Ammon's horn (tissue), 1 donor: ENCODE measurements at places on chromosomes 12 and 14.
A peak's percentile ranks its signal among the peaks of the same experiment; 100 is the strongest.

DNA sequence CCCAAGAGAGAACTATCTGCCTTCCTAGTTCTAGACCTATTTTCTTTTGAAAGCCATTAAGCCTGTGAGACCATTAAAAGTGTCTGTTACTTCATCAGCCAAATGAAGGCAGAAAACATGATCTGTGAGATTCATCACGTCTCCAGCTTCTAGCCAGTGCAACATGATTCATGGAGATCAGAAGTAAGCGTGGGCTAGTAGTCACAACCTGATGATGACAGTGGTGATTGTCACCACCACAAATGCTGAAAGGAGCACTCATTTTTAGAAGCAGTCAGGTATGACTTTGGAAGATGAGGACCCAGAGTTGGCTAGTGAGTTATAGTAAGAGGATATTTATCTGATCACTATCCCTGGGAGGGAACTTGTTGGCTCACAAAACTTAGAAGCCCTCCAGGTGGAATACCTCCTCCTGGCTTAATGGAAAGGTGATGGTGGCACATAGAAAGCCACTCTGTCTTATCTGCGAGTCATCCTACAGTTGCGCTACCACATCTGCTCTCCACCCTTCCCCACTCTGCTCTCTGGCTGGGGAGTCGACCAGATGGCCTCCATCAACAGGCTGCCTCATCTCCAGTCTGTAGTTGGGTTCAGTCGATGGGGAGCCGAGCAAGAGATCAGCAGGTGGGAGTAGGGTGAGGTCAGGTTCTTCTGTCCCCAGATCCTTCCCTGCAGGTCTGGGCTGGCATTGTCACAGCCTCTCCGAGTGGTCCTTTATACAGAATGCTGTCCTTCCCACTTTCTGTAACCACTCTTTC is 317.6 kb upstream of the FKBP4 start:
- no peak for DNase-seq

DNA sequence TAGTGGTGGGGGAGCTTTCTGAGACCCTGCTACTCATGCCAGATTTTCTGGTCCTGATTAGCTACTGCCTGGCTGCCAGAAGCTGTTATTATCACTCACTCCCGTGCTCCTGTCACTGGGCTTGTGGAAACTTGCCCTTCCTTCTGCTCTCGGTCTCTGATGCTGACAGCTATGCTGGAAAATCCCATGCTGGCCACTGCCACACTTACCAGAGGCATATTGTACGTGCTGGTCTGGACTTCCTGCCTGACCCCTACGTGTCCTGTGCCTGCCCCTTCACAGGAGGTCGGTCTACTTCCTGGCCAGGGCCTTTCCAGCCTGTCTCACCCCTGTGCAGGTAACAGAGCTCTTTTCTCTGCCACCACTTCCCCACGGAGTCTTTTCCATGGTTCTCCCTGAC is 149.4 kb upstream of the PLEKHG7 start:
- DNase-seq = no peak

DNA sequence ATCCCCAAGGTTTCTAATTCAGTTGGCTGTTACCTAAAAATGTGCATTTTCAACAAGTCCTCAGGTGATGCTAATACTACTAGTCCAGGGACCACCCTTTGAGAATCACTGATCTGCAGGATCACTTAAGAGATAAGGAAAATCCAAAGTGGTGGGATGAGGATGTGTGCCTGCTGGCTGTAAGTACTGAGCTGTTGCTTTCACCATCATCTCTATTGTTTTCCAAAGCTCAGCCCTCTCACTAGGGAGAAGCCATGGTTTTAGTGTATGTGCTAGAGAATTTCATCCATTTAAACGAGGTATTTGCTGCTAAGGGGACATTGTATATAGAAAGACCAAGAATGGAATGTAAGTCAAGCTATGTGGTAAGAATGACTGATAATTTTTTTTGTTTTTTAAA is 202.3 kb downstream of the KIF21A start:
- DNase-seq = no peak

GRCh38 chr14:105163040-105163742 is 5.4 kb downstream of the JAG2 start:
- DNase-seq = no peak

GRCh38 chr14:70887207-70887681 is 20.0 kb upstream of the PCNX1 start:
- DNase-seq = no peak

- no peak for DNase-seq
Observed at GRCh38 chr12:25056011-25056410, 107.1 kb upstream of the BCAT1 start.

DNA sequence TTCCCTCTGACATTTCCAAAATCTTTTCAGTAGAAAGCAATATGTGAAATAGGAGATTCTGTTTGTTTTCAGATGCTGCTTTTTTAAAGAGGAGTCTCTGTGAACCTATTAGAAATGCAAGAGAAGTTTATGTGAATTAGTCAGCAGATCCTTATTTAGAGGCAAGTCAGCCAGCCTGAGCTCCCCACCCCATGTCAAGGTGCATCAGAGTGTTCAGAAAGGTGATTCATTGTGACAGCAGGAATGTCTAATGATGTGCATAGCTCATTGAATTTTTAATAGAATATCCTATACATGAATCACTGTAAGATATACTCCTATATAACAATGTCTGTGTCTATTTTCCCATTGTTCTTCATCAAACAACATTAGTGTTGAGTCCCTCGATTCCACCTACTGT is 1222.4 kb upstream of the USP15 start:
- no peak for DNase-seq

- peak; percentile 8 for DNase-seq
Observed at GRCh38 chr12:953776-954175, 4.3 kb upstream of the RAD52 start.

GRCh38 chr14:71466946-71467345 is 465.3 kb upstream of the RGS6 start:
- DNase-seq = peak; percentile 53

DNA sequence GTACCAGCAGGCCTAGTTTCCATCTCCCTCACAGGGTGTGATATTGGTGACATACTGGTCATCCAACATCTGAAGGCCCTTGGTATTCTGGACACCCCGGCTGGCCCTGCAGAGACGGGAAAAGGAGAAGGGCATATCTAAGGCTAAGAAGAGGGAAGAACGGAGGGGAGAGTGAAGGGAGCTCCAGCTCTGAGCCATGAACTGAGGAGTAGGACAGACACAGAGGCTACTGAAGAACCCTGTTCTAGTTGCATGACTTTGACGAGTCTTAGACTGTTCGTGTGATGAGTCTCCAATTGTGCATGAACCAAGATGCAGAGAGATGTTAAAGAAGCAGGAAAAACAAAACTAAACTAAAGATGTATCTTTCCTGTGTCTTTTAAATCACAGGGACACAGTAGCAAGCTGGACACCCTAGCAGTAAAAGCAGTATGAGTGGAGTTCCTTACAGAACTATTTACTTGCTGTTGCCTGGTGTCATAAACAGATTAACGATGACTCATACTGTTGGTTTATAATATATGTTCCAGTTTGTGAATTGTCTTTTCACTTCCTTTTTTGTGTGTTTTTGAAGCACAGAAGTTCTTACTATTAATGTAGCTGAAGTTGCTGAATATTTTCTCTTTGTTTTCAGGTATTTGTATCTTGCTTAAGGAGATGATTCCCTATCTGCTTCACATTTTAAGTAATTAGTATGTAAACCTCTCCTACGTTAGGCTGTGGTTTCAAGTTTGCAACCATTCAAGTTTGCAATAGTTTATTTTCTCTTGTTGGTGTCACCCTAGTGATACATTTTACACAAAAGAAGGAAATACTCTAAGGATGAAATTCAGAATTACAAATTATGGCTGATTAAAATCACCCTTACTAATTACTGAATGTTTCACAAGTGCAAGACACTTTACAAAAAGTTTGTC is 15.7 kb downstream of the FAR2 start:
- DNase-seq = no peak

DNA sequence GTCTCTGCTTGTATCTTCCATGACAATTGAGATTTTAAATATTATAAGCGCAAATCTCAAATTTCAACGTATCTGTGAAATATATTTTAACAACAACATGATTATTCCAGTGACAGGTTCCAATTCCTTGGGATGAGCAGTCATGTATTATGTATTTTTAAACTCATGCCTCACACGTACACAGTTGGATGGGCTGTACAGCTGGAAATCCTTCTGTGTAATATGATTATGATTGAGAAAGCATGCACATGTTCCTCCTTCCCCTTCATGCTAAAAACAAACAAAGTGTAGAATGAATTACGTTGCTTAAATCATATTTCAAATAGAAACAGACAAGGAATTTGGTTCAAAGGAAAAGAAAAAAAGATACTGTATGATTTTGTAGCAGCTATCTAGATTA is 428.3 kb downstream of the TMTC2 start:
- DNase-seq = no peak

- DNase-seq = no peak
Observed at GRCh38 chr12:95481072-95481471, 7.1 kb downstream of the METAP2 start.

- no peak for DNase-seq
Observed at GRCh38 chr12:5262450-5262849, 169.5 kb upstream of the NTF3 start.

GRCh38 chr14:92425101-92425500 is 88.5 kb upstream of the RIN3 start:
- DNase-seq = no peak

DNA sequence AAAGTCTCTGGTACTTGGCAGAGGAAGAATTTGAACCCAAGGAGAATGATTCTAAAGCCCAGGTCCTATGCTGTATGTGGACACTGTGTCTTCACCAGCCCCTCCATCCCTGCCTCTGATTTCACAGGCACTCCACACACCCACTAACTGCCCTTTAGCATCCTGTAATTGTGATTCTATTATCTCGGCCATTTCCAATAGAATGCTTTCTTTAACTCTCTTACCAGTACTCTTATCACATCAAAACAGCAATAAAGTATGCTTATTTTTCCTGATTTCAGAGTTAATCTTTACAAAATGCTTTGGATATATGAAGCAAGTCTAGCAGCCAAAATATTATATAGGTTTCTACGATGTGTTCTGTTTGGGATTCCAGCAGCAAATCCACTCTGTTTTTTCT is 37.9 kb upstream of the BTG1 start:
- DNase-seq = no peak

- peak; percentile 64 for DNase-seq
Observed at GRCh38 chr14:89429199-89430181, 12.5 kb upstream of the FOXN3 start.

DNA sequence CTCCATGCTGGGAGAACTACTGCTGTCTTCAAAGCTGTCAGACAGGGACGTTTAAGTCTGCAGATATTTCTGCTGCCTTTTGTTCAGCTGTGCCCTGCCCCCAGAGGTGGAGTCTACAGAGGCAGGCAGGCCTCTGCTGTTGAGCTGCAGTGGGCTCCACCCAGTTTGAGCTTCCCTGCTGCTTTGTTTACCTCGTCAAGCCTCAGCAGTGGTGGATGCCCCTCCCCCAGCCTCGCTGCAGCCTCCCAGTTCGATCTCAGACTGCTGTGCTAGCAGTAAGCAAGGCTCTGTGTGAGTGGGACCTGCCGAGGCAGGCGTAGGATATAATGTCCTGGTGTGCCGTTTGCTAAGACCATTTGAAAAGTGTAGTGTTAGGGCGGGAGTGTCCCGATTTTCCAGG is 31.4 kb upstream of the RFX4 start:
- no peak for DNase-seq
